Mesendoderm (in vitro differentiated cells): ENCODE measurements at places on chromosomes 2 and 18.

DNA sequence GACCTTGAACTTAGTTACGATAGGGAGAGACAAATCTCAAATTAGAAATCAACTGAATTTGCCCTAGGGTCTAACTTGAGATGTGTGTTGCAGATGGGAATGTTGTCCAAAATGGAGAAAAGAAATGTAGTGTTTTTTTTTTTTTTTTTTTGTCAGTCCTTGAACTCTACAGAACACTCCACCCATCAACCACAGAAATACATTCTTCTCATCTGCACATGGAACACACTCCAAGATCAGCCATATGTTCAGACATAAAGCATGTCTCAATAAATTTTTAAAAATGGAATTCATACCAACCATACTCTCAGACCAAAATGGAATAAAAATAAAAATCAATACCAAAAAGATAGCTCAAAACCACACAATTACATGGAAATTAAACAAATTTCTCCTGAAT lies 526.5 kb downstream of the FBXO15 start:
- H3K27ac ChIP-seq, result no peak overlapping the region
- H3K36me3 ChIP-seq, result no peaks in the 10 kb centered on the region
- no peak for DNase-seq

DNA sequence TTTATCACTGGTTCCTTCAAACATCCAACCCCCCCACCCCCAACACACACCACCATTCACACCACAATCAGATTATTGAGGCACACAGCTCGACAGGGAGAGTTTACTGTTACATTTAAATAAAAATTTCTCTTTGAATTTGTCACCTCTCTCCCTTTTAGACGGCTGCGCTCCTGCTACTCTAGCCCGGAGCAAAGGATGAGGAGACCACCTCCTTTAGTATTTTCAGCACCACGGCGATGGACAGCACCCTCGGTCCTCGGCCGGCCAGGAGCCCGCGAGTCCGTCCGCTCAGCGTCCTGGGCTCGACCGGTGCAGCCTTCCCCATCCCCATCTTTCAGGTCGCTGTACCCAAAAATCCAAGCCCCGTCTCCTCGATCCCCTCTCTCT lies 892 bp downstream of the CELF4 start:
- peaks cover 38% of the 10 kb centered on the region for H3K27me3 ChIP-seq
- H3K4me3 ChIP-seq, result no peak overlapping the region
- no peaks in the 10 kb centered on the region for H3K36me3 ChIP-seq

GRCh38 chr2:39218391-39218790 lies 25.4 kb downstream of the CDKL4 start:
- H3K4me1 ChIP-seq, result no peaks in the 10 kb centered on the region

GRCh38 chr2:3526871-3527270 lies 7.5 kb upstream of the ADI1 start:
- H3K27ac ChIP-seq, result no peak overlapping the region
- H3K4me1 ChIP-seq, result no peaks in the 10 kb centered on the region
- H3K4me3 ChIP-seq, result no peak overlapping the region
- DNase-seq, result no peak
- H3K36me3 ChIP-seq, result no peaks in the 10 kb centered on the region

DNA sequence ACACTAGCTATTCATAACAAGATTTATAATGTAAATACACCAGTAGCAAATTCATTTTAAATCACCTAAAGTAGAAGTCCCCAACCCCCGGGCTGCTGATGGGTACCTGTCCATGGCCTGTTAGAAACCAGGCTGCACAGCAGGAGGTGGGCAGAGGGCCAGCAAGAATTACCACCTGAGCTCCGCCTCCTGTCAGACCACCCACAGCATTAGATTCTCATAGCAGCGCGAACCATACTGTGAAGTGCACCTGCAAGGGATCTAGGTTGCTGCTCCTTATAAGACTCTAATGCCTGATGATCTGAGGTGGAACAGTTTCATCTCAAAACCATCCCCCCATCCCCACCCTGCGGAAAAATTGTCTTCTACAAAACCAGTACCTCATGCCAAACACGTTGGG lies 71.3 kb downstream of the KANSL1L start:
- no peaks in the 10 kb centered on the region for H3K27me3 ChIP-seq
- peak; percentile 3 for DNase-seq
- no peaks in the 10 kb centered on the region for H3K36me3 ChIP-seq
- H3K4me3 ChIP-seq, result no peak overlapping the region

- peaks cover 10% of the 10 kb centered on the region for H3K27me3 ChIP-seq
- DNase-seq, result peak; percentile 46
- peak overlapping the region; percentile 33 for H3K4me3 ChIP-seq
- H3K27ac ChIP-seq, result no peak overlapping the region
- H3K4me1 ChIP-seq, result peaks cover 2% of the 10 kb centered on the region
These were observed 15.5 kb upstream of the ECEL1 start for GRCh38 chr2:232502911-232503808.

GRCh38 chr2:233165543-233165894 lies 86.0 kb upstream of the ATG16L1 start:
- H3K36me3 ChIP-seq, result no peaks in the 10 kb centered on the region
- H3K4me3 ChIP-seq, result no peak overlapping the region
- H3K27ac ChIP-seq, result no peak overlapping the region
- H3K27me3 ChIP-seq, result no peaks in the 10 kb centered on the region
- no peaks in the 10 kb centered on the region for H3K4me1 ChIP-seq
- DNase-seq, result no peak

- H3K36me3 ChIP-seq, result no peaks in the 10 kb centered on the region
- H3K4me3 ChIP-seq, result no peak overlapping the region
- H3K4me1 ChIP-seq, result peaks cover 2% of the 10 kb centered on the region
These were observed 252.2 kb downstream of the KLHL29 start for GRCh38 chr2:23637011-23637778.

GRCh38 chr2:46545015-46545839 lies 65.9 kb downstream of the TMEM247 start:
- DNase-seq, result no peak
- no peaks in the 10 kb centered on the region for H3K36me3 ChIP-seq
- no peaks in the 10 kb centered on the region for H3K27me3 ChIP-seq
- H3K4me1 ChIP-seq, result peaks cover 7% of the 10 kb centered on the region

DNA sequence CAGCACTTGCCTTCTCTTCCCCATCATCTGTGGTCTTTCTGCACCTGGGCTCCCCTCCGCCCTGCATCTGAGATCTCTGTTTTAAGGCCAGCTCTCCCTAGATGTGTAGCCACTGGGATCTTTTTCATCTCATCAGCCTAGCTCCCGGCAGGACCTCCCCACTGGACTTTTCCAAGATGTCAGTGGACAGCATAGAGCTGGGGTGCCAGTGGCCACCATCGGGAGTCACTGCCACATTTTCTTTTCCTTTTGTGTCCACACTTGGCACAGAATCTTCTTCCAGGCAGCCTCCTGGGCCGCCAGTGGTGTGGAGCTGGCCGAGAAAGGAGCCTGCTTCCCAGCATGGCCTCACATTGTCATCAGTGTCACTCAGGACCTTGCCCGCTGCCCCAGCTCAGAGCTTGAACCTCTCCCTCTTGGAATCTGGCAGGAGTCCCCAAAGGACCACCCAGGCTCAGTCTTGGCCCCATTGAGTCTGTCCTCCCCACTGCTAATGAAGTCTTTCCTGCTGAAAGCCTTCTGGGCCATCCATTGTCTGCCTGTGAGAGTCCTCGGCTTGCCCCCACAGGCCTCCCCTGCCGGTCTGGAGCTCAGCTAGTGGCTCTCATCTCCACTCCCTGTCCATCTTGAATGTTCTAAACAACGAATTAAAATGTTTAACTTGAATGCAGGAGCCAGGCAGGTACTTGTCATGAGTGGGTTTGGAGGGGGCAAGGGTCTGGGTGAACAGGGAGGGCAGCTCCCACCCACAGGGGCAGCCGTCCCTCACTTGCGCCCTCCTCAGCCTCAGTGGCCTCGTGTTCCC lies 324.4 kb downstream of the GBX2 start:
- H3K4me1 ChIP-seq, result no peaks in the 10 kb centered on the region
- no peaks in the 10 kb centered on the region for H3K27me3 ChIP-seq
- H3K36me3 ChIP-seq, result no peaks in the 10 kb centered on the region
- no peak overlapping the region for H3K4me3 ChIP-seq
- no peak for DNase-seq
